ENCODE measurements at places on chromosomes 11 and 22.

- no peak for DNase-seq
Observed at GRCh38 chr22:17698948-17699347, 60.4 kb downstream of the BCL2L13 start.

GRCh38 chr11:60838132-60838531 is 3.8 kb upstream of the CCDC86 start:
- DNase-seq, result no peak

- no peak for DNase-seq
Observed at GRCh38 chr11:111733016-111733415, 33.2 kb downstream of the PPP2R1B start.

DNA sequence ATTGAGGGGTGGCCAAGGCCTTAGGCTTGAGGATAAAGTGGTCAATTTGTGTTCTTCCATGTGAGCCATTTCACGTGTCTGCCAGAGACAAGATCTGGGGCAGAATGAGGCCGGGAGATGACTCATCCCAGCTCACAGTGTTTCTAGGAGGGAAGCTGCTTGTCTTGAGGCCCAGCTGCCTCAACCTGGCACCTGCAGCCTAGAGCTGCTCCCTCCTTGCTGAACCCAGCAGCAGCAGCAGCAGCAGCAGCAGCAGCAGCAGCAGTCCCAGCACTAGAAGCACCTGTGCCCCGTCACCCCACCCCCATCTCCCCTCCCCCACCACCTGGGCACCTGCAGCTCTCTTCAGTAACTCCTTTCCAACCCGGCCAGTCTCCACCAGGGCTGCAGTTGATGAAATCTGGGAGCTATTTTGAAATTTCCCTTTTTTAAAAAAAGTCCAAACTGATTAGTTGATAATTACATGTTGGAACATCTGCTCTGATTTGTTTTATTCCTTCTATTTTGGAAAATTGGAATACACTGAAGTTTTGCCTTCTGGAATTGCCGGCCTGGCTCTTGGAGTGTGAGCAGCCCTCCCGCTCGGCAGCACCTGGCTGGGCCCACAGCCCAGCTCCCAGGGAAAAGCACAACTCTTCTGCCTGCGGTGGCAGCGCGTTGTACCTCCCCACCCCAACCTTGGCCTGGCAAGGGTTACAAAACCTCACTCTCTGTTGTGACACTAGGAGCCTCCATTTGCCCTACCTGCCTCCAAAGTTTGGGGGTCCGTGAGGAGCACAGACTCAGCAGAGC is 143.5 kb downstream of the NXPE2 start:
- no peak for DNase-seq

DNA sequence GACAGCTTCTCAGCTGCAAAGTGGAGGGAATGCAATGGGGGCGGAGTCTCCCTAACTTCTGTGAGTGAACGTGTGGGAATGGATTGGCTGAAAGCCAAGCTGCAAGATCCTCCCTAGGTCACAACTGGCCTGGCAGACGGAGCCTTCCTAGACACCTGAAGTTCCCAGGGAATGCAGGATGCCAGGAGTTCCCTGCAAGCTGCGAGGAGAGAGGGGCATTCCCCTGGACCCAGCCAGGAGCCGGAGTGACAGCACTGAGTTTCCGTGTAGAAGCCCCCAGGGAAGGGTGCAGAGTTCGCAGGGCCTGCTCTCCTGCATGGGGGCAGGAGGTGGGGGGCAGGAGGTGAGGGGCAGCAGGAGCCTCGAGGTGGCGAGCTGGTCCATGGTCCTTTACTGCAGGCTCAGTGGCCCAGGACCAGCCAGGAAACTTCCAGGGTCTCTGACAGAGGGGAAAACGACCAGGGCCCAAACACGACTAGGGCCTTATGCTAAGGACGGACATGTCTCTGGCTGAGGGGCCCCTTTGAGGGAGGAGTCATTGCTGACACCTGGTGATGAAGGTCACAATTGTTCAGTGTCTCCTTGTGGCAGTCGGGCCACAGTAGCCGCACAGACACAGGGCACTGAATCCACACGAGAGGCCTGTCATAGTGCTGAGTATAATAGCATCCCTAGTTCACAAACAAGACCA is 141.4 kb downstream of the FBXO7 start:
- no peak for DNase-seq

GRCh38 chr11:1928470-1928890 is 9.0 kb downstream of the TNNT3 start:
- no peak for DNase-seq

DNA sequence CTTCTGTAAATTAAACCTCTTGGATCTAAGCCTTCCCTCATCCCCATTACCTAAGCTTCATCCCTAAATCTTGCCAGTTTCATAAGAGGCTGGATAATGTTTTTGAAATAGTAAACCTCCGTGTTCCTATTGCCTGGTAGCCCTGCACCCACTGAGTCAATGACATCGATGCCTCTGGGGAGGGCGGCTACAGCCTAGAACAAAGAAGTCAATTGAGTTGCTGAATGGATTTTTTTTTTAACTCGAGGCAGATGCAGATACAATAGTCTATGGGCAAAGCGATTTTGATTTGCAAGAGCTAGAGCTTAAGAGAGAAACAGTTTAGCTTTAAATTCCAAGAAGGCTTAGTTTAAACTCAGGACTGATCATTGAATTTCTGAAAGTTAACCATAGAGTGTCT is 121.3 kb downstream of the NECTIN1 start:
- DNase-seq, result no peak

DNA sequence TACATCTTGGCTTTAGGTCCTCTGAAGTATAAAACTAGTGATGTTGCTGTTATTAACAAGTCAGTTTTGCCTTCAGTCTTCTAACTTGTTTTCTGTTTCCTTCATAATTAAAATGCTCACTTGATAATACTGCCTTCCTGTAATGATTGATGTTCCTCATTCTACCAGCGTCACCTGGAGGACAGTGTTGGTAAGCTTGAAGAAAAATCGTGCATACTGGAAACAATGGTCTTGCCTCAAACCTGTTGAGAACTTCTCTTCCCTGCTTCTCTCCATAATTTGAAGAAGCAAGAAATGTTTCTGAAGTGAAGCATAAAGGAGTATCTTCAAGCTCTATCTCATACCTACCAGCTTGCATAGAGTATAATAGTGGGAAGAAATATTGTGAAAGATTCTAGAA is 3.0 kb downstream of the YWHAH start:
- DNase-seq, result no peak

GRCh38 chr11:86591631-86592030 is 80.8 kb downstream of the ME3 start:
- DNase-seq, result no peak

- no peak for DNase-seq
Observed at GRCh38 chr11:119858288-119858687, 129.3 kb upstream of the NECTIN1 start.

DNA sequence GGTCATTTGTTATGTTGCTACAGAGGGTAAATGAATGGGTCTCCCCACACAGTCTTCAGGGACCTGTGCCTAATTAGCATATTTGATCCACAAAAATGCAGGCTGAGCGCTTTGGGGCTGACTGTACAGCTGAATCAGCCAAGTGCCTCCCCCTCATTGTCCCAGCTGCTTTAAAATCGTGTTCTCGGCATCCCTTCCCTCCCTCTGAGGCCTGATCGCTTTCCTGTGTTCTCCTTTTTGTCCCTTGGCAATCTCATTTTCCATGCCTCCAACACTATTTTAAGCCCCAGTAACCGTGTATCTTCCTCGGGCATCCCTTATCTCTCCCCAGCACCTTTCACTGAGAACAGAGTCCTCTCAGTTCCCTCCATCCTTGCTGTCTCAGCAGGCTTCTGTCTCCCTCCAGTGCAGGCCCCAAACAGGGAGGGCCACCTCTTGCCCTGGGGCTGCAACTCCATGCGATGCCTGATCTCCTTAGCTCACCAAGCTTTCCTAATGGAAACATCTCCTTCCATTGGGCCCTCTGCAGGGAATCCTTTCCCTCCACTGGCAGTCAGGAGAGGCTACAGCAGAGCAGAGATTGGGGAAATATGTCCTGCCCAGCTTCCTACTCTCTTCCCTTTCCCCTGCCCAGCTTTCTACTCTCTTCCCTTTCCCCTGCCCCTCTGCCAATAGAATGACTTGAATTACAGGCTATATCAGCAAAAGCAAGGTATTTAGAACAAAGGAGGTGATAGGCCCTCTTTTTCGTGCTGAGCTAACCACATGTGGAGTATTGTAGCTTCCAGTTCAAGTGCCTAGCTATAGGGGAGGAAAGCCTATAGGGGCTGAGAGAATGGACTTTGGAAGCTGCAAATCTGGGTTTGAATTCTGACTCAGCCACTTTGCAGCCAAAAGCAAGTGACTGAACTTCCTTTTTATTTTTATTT is 13.8 kb downstream of the UQCR10 start:
- DNase-seq, result no peak

DNA sequence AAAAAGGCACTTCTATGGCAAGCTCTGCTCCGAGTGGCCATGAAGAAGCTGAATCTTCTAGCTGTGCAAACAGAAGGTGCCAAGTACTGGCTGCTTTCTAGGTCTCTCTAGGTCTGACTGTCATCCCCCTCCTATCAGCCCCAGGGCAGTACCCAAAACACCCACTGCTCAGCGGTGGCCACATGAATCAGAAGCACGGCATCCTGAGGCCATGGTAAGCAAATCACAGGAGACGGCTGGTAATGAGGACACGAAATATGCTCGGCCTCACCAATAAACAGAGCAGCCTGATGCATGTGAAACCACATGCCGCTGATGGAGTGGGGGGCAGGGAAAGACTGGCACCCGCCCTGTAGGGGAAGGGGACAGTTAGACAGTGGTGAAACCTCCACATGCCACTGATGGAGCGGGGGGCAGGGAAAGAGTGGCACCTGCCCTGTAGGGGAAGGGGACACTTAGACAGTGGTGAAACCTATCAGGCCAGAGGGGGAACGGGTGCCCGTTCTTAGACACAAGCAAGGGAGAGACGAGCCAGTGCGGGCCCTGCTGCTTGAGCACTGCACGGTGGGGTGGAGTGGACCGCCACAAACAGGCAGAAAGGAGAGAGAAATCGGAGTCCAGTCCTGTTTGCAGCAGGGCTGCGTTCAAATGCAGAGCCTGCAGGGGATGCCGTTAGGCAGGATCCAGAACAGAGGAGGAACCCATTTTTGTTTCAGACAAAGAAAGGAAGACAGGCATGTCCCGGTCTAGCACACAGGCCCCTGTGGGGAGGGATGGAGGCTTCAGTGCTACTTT is 29.9 kb upstream of the MOB2 start:
- DNase-seq, result no peak

DNA sequence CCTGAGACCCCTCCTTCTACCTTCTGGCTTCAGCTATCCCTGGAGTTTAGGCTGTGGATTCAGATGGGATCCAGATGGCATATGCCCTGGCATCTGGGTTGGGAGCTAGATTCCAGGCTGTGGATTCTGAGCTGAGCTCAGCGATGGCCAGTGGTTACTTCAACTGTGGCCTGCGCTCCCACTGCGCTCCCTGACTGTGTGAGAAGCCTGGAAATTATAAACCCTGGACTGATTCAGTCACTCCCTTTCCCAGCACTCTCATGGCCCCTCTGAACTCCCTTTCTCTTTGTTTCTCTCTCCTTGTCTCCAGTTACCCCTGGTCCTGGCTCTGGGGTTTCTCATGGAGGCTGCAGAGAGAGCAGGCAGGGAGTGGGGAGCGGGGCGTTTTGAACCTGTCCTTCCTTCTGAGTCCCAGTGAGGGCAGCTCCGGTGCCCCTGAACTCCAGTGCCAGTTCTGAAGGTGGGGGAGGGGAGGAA is 4.8 kb downstream of the ARHGEF17 start:
- DNase-seq, result no peak

DNA sequence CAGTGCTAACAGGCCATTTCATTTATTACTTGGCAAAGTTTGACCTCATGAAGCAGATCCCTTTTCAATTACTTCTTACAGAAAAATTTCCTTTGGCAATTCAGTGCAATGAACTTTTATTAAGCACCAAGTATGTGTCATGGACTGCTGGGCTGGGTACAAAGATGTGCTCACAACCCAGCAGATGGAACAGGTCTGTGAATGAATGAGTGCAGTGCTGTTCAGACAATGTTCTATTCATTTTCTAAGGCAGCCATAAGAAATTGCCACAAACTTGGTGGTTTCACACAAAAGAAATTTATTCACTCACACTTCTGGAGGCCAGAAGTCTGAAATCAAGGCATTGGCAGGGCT is 428.5 kb downstream of the SOX6 start:
- no peak for DNase-seq

DNA sequence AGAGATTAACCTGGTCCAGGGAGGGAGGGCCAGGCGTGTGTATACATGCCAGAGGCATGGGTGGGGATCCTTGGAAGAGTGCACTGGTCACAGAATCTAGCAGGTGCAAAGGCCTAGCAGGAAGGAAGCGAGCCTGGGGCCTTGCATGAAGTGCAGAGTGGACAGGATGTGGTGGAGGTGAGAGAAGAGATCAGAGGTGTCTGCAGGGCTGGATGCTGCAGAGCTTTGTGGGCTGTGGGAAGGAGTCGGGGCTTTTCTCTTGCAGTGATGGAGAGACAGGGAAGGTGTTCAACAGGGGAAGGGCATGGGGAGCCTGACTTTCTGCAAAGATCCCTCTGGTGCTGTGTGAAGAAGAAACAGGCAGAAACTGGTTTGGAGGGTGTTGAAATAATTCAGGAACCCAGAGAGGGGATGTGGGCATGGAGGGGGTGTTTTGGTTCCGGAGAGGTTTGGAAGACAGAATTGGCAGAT is 2.5 kb upstream of the TPST2 start:
- DNase-seq, result no peak

GRCh38 chr22:46693634-46694415 is 44.2 kb downstream of the CERK start:
- DNase-seq, result no peak

DNA sequence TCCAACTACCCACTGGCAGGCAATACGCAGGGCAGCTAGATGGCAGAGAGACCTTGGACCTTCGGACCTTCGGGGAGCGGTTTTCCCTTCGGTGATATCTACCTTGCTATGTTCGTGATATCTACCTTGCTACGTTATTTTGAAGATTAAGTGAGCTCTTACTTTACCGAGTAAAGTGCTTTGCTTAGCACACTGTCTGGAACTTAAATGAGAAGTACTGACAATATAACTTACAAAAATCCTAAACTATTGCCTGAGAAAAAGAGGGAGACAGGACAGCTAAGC is 1.0 kb upstream of the PRDM10 start:
- DNase-seq, result no peak

DNA sequence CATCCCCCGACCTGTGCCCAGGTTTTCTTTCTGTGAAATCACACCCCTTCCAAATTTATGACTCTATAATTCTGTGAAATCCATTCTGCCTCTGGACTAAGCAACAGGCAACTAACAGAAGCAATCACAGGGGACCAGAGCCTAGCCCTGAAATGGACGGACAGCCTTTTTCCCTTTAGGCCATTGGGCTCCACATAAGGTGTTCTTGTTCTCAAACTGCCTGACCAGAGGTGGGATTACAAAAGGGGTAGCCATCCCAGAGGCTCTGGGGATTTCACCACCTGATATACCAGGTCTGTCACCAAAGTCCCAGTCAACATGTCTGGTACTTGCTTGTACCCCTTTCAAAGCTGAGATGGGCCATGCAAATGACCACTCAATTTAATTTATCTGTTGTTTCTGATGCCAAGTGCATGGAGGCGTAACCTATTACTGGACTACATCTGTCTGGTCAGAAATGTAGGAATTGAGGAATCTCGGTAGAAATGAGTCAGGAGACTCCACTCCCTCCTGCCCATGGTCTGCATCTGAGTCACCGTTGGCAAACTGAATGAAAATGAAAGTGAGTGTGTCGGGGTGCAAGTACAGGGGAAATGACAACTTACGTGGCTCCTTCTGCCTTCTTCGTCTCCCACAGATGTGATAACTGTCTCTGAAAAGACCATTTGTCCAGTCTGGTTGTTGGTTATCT is 10.2 kb downstream of the DKK3 start:
- DNase-seq, result no peak
